CD4-positive, alpha-beta T cell treated with Interleukin-6 at 100 ng/mL for 8 hours (primary cell): ENCODE measurements at places on chromosomes 11 and 22.

- no peak for DNase-seq
Observed at GRCh38 chr22:24026733-24027132, 15.6 kb downstream of the CABIN1 start.

DNA sequence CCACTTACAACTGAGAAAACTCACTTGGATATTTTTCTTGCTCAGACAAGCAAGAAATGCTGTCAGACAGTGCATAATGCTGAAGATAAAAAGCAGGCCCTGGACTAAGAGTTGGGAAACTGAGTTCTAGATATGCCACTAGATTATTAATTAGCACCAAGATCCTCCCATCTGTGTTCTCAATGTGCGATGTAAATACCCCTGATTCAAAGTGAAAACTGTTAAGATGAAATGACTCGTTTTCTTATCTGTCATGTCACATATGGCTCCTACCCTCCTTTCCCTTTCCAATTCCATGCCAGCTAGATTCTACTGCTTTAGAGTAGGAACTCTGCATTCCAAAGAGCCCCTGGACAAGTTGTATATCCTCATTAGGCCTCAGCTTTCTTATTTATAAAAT, 88.9 kb upstream of the CLNS1A start:
- DNase-seq: no peak

DNA sequence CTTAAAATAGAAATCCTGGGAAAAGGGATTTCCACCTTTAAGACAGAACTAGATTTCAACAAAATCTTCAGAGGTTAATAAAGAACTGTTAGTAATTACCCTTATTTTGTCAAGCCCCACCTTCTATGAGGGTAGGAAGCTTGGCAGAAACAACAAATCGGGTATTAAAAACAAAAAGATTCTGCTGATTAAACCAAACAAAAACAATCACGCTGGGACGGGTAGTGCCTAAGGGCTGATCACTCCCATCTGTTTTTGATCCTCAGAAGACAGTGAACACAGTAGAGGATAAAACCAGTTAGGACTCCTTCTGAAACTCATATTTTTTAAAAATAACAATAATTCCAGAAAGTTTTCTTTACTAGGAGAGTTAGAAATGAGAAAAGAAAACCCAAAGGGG, 441.3 kb upstream of the API5 start:
- no peak for DNase-seq

DNA sequence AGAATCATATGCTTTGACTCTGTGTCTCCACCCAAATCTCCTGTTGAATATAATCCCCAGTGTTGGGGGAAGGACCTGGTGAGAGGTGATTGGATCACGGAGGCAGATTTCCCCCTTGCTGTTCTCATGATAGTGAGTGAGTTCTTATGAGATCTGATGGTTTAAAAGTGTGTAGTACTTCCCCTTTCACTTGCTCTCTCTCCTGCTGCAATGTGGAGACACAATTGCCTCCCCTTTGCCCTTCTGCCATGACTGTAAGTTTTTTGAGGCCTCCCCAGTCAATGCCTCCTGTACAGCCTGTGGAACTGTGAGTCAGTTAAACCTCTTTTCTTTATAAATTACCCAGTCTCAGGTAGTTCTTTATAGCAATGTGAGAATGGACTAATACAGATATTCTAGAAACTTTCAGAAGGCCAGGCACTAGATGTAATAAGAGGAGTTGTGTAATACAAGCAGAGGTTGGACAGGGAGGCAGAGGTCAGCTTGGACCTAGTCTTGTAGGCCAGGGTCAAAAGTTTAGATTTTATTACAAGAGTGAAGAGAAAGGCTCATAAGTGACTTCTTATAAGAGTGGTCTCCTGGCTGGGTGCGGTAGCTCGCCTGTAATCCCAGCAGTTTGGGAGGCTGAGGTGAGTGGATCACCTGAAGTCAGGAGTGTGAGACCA, 9.3 kb upstream of the SERPING1 start:
- no peak for DNase-seq

DNA sequence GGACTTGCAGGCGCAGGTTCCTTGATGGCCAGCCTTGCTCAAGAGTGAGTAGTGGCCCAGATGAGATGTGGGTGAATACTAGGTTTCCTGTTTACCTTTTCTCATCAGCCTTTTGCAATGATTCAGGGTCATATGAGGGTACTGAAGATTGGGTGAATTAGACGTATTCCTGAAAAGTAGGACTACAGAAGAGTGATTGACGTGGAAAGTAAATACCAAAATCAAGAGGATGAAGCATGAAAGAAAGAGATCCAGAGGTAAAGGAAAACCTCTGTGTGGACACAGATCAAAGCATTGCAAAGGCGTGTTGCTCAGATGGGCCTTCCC, 59.9 kb downstream of the CYB5R2 start:
- DNase-seq: no peak

GRCh38 chr22:39352306-39352891, 2.6 kb downstream of the SYNGR1 start:
- no peak for DNase-seq

- no peak for DNase-seq
Observed at GRCh38 chr22:43535741-43536140, 123.9 kb downstream of the MPPED1 start.

- DNase-seq: no peak
Observed at GRCh38 chr11:35274909-35275785, 136.2 kb downstream of the CD44 start.

DNA sequence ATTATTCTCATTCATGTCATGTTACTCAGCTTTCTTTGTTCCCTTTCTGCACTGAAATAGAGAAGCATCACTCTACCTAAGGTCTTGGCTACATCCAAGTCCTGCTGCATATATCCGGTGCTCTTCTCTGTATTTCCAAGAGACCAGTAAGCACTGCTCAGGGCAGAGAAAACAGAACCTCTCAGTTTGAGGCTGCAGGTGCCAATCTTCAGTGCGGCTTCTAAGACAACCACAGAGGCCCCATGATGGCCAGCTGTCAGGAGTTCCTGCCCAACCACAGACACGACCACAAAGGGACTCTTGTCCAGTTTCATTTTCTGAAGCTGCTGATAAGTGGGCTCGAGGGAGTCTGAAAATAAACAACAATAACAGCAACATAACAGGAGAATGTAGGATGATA, 378.4 kb upstream of the PITPNB start:
- no peak for DNase-seq

DNA sequence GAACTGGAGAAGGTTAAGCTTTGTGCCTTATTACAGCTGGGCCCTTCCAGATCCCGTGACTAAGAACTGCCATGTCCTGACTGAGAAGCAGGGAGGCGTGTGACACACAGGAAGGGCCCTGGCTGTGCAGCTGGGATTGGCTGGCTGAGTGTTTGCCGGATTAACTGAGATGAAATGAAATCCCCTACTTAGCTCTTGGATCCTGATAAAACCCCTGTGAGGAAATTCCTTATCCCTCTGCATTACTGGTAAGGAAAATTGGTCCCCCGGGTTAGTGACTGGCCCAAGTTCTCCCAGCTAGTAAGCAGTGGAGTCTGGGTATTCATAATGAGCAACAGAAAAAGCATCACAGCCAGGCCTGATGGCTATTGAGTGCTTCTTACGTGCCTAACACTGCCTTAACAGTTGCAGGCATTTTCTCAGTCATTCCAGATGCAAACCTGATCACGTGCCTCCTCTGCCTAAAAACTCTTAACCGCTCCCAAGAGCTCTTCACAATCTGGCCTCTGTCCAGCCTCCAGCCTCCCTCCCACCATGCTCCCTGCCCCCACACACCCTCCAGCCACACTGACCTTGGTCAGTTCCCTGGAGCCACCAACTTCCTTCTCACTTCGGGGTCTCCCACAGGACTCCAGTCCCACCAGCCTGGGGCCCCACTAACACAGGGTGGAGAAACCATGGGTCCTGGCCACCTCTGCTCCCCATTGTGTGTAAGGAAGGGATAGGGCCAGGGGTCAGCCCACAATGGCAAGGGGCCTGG, 37.8 kb downstream of the ARRB1 start:
- no peak for DNase-seq

GRCh38 chr11:17760102-17761029, 25.8 kb downstream of the KCNC1 start:
- DNase-seq: no peak

GRCh38 chr22:44761025-44761424, 8.7 kb downstream of the ARHGAP8 start:
- DNase-seq: no peak

GRCh38 chr11:75260396-75261170, 20.0 kb downstream of the TPBGL start:
- no peak for DNase-seq

DNA sequence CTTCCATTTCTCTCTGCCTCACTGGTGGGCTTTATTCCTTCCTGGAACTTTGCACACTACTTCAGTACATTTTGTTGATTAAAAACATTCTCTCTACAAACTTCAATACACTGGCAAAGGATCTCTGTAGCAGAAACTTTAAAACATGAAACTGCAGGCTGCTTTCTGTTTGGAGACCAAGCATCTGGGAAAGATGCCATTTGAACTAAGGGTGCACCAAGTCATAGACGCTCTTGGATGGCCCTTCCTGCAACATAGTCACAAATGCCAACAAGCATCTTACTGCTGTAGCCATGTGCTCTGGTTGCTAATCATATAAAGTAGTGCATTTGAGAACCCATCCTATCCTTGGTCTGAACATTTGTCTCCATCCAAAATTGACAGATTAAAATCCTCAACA, 56.4 kb downstream of the SNX19 start:
- no peak for DNase-seq

DNA sequence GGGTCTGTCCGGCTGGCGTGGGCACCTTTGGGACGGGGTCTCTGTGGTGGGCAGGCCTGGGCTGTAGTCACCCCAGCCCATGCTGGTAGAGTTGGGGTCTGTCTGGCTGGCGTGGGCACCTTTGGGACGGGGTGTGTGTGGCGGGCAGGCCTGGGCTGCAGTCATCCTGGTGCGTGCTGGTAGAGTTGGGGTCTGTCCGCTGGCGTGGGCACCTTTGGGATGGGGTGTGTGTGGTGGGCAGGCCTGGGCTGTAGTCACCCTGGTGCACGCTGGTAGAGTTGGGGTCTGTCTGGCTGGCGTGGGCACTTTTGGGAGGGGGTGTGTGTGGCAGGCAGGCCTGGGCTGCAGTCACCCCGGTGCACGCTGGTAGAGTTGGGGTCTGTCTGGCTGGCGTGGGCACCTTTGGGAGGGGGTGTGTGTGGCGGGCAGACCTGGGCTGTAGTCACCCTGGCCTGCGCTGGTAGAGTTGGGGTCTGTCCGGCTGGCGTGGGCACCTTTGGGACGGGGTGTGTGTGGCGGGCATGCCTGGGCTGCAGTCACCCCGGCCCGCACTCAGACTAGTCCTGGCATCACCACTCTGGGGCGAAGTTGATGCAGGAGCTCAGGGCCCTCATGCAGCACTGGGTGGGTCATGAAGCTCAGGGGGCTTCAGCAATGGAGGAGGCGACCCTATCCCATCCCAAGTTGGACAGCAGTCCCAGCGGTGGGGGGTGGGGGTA, 19.3 kb downstream of the PRR33 start:
- DNase-seq: no peak

DNA sequence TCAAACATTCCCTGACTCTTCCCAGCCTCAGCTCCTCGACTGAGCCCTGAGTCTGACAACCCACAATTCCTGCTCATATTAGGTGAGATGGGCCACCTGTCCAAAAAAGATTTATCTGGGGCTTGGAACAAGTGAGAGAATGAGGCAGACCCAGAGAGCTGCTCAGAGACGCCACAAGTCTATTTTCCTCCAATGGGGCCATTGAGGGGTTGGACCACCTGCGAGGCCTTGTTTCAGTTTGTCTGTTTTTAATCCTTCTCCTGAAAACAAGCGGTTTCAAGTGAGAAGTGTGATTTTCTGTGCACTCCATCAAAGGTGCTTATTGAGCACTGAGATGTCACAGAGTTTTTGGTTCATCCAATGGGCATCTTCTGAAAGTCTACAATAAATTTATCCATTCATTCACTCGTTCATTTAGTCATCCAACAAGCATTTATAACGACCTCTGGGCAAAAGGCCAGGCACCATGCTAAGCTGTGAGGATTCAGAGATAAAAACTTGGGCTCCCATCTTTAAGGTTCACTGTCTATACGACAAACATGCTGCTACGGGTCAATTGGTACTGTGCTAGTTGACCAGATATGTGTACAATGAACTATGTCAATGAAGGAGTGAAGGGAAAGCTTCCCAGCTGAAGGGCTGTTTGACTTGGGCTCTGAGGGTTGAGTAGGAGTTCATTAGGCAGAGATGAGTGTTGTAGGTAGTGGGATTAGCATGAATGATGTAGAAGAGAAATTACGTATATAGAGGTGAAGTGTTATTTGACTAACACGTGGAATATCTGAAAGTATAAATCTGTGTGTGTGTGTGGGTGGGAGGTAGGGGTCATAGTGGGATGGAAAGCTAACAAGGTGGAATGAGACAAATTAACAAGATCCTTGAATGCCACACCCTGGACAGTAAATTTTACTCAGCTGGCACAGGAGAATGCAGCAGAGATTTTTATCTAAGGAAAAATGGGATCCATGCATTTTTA, 168.9 kb downstream of the MIAT start:
- no peak for DNase-seq

DNA sequence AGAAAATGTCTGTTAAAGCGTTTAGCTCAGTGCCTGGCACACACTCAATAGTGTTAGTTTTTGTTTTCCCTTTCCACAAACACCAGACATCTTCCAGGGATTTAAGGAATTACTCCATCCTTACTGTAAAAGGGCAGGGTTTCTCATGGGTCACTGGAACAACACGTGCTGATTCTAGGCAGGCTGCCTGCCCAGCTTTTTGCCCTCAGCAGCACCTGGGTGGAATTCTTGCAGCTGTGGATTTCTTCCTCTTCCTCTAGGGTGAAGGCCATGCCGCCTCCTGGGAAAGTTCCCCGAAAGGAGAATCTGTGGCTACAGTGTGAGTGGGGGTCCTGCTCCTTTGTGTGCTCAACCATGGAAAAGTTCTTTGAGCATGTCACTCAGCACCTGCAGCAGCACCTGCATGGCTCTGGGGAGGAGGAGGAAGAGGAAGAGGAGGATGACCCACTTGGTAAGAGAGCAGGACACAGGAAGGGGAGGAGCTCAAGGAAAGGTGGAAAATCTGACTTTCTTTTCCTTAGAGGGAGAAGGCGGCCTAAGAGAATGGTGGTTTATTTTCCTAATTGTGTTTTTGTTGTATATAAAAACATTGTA, 5.4 kb downstream of the HINFP start:
- no peak for DNase-seq

DNA sequence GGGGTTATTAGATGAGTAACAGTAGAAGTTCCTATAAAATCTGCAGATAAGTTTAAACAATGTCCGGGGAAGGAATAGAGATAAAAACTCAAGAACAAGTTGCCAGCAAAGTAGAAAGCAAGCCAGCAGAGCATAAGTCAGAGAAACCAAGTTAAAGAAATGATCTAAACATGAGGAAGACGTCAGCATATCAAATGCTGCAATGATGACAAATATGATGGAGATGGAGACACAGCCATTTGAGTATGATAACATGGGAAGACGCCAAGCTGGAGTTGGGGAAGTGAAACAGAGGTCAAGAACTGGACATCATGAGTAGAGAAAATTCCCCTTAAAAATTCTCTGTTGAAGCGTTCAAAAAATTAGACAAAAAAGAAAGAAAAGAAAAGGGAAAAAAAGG, 571.5 kb downstream of the CNTN5 start:
- DNase-seq: no peak

GRCh38 chr11:94405062-94405833, 4.0 kb upstream of the GPR83 start:
- DNase-seq: no peak
